Frontal cortex (tissue), 4 donors: ENCODE measurements at places on chromosomes 2 and 18. TPM values are rescaled to one million over a fixed set of nuclear protein-coding genes. Genes with fewer than 3 reads are reported as not detected.

- no peak for DNase-seq
Measured at GRCh38 chr2:128756365-128756717, 437.7 kb upstream of the HS6ST1 start.

- no peak for DNase-seq
Measured at GRCh38 chr2:54285451-54285850, 29.4 kb upstream of the TSPYL6 start.

The DES gene
- total RNA-seq, result 0.41 TPM

GRCh38 chr2:71336802-71337201, 5.2 kb downstream of the ZNF638 start:
- DNase-seq, result no peak

DNA sequence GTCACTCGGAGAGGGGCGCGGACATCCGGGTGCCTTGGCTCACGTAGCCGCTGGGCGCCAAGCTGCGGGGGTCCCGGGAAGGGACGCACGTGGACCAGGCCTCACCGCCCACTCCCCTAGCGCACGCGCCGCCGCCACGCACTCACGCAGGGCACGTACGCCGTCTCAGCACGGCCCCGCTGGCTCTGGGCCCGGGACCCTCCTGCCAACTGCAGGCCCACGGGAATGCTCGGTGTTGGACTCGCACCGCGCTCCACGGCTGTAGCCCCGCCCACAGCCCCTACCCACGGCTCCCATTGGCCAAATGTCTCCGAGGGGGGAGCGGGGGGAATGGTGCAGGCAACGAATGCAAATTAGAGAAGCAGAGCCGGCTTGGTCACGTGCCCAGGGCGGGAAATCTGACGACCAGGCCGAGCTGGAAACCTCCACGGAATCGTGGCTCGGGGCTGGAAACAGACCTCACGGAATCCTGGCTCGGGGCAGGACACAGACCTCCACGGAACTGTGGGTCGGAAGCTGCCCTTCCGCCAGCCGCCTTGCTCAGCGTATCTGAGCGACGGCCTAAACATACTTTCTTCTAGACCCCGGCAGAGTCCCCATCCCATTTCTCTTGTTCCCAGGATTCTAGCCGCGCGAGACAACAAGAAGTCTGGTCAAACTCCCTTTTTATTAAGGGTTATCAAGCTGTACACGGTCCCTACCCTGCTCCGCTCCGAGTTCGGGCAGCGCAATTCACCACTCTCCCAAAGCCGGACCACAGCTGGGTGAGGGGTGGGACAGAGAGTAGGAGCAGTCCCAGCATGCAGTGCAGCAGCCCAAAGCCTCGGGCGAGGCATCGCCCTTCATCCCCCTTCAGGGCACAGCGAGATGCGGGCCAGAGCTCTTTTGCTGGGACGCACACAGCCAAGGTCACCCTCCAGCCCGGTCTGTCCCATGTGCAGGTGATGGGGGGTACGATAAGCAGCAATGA, at the start of gene ABCB6:
TSS of gene ABCB6 (minus strand) at position 227 of the 970 bp plus-strand sequence. CDS start 285 bp downstream, outside the sequence.
- peak; percentile 98 for DNase-seq

The C2orf78 gene
- not detected for total RNA-seq

DNA sequence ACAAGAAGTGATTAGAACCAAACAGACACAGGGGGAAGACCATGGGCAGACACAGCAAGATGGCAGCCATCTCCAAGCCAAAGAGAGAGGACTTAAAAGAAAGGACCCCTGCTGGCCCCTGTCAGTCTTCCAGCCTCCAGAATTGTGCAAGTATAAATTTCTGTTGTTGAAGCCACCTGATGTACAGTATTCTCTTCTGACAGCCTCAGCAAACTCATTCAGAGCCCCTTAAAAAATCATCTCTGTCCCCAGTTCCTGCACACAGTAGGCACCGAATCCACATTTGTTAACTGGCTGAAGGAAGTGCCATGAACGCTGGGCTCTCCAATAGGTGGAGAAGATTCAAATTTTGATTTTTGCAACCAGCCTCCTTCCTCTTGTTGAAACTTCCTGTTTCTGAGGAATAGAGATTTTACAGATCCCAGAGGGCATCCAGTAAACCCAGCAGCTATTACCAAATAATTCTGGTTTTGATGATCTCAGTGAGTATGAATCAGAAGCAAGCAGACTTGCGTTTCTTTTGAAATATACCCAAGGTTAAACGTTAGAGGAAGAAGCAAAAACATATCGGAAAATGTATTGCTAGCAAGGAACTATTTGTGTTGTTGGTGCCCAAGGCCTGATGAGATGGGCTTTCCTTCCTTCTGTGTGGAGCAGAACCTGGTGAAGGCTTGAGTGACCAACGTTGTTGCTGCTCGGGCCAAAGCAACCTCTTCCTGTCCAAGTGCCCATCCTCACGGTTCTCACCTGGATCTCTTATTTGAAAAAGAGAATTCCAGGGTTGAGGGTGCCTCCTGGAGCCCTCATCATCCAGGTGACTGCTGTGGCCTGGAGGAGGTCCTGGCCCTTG, 47.7 kb upstream of the PLB1 start:
- DNase-seq, result no peak

DNA sequence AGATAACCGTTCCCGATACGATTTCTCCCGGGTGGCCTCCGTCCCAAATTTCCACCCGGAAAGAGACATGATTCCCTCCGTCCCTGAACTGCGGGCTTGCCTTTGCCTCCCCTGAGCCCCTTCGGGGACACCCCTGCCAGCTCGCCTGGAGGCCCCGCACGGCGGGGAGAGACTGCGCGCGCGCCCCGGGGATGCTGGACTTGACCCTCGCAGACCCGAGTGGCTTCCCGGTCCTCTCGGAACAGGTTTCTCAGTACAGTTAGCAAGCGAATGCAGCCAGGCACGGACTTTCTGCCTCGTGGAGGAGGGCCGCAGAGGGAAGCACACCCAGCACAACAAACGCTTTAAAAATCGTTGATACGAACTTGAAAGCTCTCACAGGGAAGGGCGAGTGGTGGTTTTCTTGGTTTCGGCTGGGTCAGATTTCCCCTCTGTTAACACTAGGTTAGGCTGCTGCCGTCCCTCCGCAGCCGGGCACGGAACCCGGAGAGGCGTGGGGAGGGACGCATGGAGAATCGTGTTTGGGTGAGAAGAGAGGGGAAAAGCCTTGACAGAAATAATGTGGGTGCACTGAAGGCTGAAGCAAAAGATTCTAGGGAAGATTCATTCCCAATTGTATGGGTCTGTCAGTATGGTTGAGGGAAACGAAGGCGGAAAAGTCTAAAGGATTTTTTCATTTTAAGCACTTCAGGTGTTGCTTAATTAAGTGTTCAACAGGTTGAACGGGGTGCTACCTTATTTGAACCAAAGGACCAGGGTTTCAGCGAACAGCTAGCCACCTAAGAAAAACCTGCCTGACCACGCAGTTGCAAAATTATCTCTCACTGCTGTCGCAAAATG, 916 bp downstream of the TNFRSF11A start:
- DNase-seq, result peak; percentile 20

GRCh38 chr2:11027195-11027594, 115.5 kb downstream of the KCNF1 start:
- DNase-seq, result no peak

DNA sequence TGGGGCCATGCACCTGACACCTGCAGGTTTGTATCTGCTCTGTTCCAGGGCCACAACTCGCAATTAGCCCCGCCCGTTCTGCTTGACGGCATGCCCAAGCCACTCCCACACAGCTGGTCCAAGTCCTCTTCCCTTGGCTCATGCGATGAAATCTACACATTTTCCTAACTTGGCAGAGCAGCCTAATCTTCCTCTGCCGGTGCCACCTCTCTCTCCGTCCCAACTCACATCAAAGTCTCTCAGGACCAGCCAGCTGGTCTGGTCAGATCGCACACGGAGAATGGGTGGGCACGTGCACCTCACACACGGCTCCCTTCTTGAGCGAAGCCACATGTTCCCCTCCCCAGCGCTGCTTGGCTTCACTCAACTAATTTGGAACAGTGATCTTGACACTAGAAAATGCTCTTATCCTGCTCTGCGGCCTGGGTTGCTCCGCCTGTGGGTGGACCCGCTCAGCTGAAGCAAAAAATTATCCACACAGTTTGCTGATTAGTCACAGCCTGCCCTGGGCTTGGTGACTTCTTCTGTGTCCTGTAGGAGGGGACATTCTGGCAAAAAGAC, 176.7 kb downstream of the NRP2 start:
- DNase-seq, result no peak

The PPM1G gene
- total RNA-seq, result 72.2 TPM
